ENCODE measurements at places on chromosomes 1 and 21. TPM values are rescaled to one million over a fixed set of nuclear protein-coding genes. Genes with fewer than 3 reads are reported as not detected.
A peak's percentile ranks its signal among the peaks of the same experiment; 100 is the strongest.

UBL4B gene
- not detected for total RNA-seq

KIF14 gene
- 0.26 TPM for total RNA-seq

WDR64 gene
- not detected for total RNA-seq

SLC35D1 gene
- 8.0 TPM for total RNA-seq

HLX gene
- total RNA-seq: 10.9 TPM

RIMS3 gene
- total RNA-seq: 3.6 TPM

CLDN8 gene
- not detected for total RNA-seq

VSIG8 gene
- total RNA-seq: not detected

KRTAP10-11 gene
- total RNA-seq: not detected

KLF17 gene
- total RNA-seq: not detected

LEMD1 gene
- not detected for total RNA-seq

CHIA gene
- 1.1 TPM for total RNA-seq

PRR9 gene
- not detected for total RNA-seq

DNA sequence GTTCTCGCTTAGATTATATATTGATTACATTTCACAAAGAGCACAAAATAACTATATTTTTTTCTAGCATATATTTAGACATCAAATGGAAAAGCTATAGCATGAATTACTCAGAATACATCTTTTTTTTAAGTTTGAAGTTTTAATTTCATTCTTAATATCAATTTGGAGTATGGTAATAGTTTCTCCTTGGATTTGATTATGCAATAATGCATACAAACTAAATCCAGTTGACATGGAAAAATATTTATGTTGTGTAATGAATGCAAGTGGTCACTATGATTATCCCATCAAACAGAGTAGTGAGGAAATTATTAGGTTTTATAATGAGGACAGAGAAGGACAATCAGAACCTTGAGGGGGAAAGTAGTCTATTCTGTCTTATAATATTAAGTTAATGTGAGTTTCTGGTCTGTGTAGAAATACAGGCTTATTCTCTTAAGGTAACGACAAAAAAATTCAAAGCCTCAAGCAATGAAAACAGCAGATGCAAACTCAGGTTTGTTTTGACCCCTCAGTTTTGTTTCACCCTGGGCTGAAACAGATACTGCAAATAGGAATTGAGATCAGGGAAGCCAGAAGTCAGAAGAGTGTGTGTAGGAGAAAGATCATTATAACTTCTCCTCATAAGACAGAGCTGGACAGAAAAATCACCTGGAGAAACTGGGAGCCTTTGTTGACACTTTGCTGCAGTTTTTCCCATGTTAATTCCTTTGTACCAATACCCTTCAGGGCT is 23.7 kb downstream of the LRRC8B start:
- no peak for DNase-seq

GRCh38 chr1:234617986-234618736 is 8.2 kb upstream of the IRF2BP2 start:
- no peak for DNase-seq

- no peak for DNase-seq
Measured at GRCh38 chr1:246564839-246565750, 966 bp downstream of the TFB2M start.

DNA sequence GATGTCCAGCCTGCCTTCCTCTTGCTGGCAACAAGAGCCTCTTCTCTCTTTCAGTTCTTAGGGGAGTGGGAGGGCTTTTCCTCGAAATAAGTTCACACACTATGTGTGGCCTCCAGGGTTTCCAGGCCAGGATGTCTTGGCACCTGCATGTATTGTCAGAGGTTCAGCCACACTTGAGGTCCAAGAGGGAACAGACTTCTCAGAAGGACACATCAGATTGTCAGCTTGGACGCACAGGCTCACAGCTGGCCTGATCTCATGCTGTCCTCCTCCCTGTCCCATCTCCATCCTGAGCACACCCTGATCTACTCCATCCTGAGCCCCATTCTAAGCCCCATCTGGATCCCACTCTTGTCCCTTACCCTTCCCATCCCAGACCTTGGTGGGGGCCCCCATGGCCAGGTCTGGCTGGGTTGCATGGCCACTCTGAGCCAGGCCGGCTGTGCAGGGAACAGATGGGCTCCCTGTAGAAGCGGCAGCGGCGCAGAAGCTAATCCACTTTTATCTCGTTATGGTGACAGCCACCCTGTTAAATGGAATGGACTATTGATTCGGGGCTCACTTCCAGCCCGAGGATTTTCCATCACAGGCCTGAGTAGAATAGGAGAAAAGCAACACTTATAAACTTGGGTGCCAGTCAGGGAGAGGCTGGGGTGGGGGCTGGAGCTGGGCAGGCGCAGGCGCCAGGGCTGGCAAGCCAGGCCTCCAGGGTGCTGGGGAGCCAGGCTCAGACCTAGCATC is 85.1 kb upstream of the CSF3R start:
- DNase-seq: no peak

DNA sequence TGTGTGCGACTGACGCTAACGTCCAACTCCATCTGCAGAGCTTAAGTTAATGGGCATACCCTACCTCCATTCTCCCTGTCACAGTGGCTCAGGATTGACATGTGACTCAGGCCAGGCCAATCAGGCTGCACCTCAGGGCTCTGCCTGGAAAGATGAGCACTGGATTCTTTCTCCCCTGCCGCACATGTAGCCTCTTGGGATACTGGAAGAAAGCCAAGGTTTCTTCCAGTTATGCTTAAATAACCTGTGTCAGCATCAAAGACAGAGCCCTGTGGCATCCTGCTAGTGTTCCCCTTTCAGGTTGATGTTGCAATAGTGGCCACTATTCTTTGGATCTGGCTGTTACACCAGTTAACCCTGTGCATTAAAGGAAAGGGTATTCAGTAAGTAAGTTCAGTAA is 55.0 kb upstream of the SYT6 start:
- DNase-seq: no peak

- DNase-seq: no peak
Measured at GRCh38 chr21:34279285-34279684, 84.5 kb upstream of the KCNE2 start.

DNA sequence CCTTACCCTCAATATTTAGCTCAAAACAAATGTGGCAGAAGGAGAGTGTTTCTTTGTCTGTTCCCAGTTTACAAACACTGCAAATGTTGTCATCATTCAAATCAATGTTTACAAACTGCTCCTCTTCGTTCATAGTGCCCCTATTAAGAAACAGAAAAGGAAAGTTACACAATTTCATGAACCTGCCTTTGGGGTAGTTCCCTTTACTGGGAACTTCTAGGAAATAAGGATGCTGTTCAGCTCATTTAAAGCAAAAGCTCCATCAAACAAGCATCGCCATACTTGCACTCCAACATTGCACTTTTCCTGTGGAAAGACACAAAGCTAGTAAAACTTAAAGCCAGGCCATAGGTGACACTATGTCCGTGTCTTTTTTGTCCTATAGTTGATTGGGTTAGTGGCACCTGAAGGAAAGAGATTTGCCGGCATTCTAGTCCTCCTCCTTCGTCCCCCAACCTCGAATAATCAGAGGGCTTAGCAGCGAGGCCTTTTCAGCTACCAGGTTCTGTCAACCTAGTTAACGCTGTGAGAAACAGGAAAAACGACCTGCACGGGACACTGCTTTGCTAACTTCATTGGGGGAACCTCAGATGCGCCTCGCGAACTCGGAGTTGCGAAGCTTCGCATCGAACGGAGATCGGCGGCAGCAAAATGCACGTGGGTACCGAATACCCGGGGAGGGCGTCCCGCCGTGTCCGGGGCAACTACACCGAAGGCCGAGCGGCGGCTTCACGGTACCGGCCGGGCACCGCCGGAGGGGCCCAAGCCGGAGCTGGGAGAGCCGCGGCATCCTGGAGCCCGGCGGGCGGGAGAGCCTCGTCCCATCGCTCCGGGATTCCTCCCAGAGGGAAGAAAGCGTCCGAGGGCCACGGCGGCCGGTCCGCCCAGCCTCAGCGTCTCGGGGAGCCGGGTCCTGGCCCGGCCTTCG is 706 bp downstream of the C21orf91 start:
- no peak for DNase-seq

- DNase-seq: no peak
Measured at GRCh38 chr1:47579809-47580208, 142.0 kb downstream of the FOXD2 start.

GRCh38 chr21:25175938-25176337 is 431.3 kb downstream of the MRPL39 start:
- no peak for DNase-seq

- DNase-seq: no peak
Measured at GRCh38 chr1:193705554-193705981, 519.2 kb upstream of the B3GALT2 start.

DNA sequence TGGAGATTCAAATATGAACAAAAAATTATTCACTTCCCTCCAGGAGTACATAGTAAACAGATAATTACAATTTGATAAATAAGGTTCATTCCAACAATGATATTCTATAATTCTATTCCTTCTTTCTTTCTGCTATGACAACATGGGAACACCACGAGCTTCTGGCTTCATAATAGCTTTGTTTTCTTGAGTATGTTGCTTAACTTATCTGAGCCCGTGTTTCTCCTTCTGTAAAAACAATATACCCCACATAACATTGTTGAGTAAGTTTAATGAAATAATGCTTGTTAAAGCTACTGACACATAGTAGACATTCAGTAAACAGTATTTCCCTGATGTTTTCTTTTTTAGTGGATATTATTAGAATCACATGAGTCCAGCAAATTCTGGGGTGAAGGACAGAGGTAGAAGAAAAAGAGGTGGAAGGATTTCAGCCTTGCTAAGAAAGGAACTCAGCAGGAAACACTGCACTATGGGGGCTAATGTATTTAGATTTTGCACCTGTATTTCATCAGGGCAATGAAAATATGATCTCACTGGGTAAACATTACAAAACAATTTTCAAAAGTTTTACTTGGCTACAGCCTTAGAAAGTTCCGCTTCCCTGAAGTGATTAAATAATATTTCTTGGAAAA is 430.8 kb upstream of the C1orf87 start:
- DNase-seq: no peak

GRCh38 chr1:194795917-194796593 is 1609.6 kb upstream of the B3GALT2 start:
- no peak for DNase-seq

DNA sequence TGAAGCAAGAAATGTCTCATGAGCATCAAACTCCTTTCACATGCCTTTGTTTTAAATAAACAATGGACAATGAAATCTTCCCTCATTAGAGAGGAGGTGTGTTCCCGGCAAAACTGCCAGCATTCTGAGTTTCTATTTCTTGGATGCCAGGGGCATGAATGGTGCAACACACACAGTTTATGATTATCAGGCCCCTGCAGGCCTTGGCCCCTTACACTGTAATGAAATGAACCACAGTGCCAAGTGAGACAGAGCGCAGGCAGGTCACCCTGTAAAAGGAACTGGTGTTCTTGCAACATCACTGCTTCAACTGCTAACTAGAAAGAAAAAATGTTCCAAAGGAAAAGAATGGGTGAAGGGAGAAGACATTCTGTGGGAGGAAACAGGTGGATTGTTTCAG is 3.8 kb upstream of the PIGC start:
- no peak for DNase-seq

GRCh38 chr1:78104322-78104721 is 58.6 kb downstream of the GIPC2 start:
- no peak for DNase-seq

GRCh38 chr1:17795081-17795809 is 40.1 kb downstream of the ACTL8 start:
- no peak for DNase-seq

- DNase-seq: no peak
Measured at GRCh38 chr1:77876884-77877283, 11.5 kb upstream of the NEXN start.

DNA sequence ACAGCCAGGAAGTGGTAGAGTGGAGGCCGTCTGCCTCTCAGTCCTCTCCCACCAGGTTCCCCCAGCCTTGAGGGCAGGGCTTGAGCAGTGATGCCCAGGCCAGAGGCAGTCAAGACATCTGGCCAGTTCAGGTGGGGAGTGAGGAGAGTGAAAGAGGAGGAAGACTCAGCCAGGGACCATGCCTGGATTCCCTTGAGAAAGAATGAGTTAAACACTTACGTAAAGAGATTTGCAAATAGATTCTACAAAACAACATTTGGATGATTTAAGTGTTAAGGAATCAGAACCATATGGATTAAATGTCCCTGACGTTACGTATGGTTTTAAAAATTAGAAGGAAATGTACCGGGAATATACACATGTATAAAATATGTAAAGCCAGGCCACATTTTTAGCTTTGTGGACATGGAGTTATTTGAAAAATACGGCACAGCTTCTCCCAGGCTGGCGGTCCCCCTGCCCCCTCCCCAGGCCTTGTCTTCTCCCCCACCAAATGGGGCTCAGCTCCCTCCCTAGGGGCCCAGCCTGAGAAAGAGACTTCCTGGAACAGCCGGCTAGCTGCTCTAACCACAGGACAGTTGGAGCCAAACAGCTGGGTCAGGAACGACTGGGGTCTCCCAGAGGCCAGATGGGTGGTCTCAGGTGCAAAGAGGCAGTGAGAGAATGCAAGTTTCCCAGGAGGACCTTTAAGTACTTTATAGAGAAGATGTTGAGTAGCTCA is 188.3 kb upstream of the EDN2 start:
- DNase-seq: no peak

GRCh38 chr1:9990944-9991343 is 6.1 kb upstream of the RBP7 start:
- peak; percentile 30 for DNase-seq

- DNase-seq: no peak
Measured at GRCh38 chr21:44736291-44737004, 25.1 kb upstream of the TSPEAR start.

- DNase-seq: no peak
Measured at GRCh38 chr1:53568540-53568939, 109.3 kb downstream of the DMRTB1 start.

GRCh38 chr1:167293057-167293456 is 72.4 kb downstream of the POU2F1 start:
- no peak for DNase-seq

- DNase-seq: no peak
Measured at GRCh38 chr1:81379430-81379829, 421.3 kb upstream of the ADGRL2 start.
